ENCODE measurements at places on chromosomes 3 and 15.

- no peak for DNase-seq
Observed at GRCh38 chr3:63151897-63152296, 126.2 kb upstream of the SYNPR start.

DNA sequence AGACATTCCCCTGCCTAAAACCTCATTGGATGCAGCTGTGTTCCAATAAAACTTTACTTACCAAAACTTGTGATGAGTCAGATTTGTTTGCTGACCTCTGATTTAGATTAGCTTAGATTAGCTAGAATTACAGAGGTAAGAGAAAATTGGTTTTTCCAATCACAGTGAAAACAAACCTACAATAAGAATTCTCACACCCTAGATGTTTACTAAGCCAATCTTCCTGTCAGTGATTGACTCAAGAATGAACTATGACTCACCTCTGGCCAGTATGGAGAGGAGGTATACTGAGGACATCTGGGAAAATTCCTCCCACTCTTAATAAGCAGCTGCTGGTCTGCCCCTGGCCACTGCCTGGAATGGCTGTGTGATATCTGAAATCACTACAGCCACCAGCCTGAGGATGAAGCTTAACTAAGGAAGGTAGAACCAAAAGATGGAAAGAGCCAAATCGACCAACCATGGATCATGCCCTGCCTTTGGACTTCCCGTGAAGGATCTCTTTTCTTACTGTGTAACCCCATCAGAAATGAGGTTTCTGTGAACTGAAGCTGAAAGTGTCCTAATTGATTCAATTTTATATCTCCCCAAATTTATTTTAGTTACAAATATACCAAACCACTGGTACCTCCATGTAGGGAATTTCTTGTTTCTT, 19.0 kb upstream of the GHSR start:
- DNase-seq = peak; percentile 56

- DNase-seq = no peak
Observed at GRCh38 chr3:194257916-194258668, 93.0 kb downstream of the CPN2 start.

- DNase-seq = no peak
Observed at GRCh38 chr3:8186213-8186612, 315.4 kb upstream of the LMCD1 start.

GRCh38 chr15:68375716-68376220, 56.2 kb downstream of the ITGA11 start:
- no peak for DNase-seq

GRCh38 chr3:94070341-94070911, 7.6 kb downstream of the NSUN3 start:
- no peak for DNase-seq

DNA sequence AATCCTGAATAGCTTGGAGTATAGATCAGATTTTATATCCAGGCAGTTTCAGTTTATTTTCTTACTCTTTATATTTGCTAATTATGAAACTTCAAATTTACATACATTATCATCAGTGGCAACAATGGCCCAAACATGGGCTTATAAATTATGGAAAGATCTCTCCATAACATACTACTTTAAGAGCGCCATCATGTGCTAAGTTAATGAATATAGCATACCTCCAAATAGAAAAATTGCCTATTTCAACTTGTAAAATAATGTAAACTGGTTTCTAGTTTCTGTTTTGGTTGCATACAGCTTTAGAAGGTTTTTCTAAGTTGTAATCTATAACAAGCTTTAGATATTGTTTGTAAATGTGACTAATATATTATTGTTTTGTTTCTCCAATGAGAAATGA, 531.3 kb upstream of the UBE2E2 start:
- no peak for DNase-seq

DNA sequence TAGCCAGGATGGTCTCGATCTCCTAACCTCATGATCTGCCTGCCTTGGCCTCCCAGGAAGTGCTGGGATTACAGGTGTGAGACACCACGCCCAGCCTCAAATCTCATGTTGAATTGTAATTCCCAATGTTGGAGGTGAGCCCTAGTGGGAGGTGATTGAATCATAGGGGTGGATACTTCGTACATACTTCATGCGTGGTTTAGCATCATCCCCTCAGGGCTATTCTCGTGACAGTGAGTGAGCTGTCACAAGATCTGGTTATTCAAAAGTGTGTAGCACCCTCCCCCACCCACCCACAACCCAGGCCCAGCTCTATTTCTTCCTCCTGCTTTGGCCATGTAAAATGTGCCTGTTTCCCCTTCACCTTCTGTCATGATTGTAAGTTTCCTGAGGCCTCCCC, 236.9 kb upstream of the IL12A start:
- no peak for DNase-seq

- DNase-seq = no peak
Observed at GRCh38 chr15:98874370-98874769, 133.2 kb downstream of the PGPEP1L start.

DNA sequence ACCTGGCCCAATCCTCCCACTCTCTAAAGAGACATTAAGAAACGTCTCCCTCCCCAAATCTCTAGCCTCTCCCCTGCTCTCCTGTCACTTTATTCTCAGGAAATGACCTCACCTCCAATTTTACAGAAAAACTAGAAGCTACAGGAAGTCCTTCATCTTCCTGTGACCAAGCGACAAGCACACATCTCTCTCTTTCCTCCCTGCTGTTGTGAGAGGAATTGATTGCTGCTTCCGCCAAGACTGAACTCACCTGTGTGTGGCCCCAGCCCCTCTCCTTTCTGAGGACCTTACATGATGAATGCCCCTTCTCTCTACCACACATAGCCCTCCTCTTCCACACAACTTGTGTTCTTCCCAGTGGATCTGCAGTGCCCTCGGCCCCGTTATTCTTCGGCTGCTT, 18.2 kb downstream of the DNAJB8 start:
- DNase-seq = no peak

GRCh38 chr15:57320631-57321220, 55.6 kb upstream of the CGNL1 start:
- DNase-seq = peak; percentile 87

DNA sequence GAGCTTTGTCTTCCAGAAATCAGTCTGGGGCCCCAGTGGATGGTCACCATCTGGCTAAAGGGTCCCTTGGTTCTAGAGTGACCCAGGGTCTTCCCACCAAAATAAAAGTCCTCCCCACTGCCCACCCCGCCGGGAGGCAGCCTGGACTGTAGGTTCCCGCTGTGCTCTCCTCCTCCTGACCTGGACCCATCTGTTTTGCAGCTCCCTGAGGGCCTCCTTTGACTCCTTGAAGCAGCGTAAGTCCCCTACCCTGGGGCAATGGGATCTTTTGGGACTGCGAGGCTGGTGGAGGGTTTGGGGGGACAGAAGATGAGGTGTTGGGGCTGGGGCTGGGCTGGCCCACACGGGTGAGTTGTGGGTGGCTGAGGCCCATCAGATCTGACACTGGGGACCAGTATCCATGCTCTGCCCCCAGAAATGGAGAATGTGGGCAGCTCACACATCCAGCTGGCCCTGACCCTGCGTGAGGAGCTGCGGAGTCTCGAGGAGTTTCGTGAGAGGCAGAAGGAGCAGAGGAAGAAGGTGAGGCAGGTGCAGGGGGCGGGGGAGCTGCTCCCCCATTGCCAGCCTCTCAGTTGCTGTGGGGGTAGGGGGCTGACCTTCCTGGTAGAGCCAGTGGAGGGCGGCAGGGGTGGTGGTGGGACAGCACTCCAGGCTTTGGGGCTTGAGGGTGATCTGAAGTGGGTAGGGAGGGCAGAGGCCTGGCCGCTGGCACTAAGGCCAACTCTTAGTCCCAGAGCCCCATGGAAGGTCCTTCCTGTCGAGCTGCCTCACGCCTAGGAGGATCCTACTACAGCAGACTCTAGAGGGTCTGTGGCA, 30.4 kb downstream of the PSTPIP1 start:
- DNase-seq = no peak

- peak; percentile 13 for DNase-seq
Observed at GRCh38 chr3:9088441-9089353, 125.4 kb upstream of the RAD18 start.

- DNase-seq = peak; percentile 36
Observed at GRCh38 chr3:126983653-126984390, 907 bp downstream of the PLXNA1 start.

- DNase-seq = no peak
Observed at GRCh38 chr15:85709250-85709649, 85.5 kb downstream of the KLHL25 start.

GRCh38 chr15:91231703-91232102, 131.6 kb downstream of the SV2B start:
- no peak for DNase-seq

DNA sequence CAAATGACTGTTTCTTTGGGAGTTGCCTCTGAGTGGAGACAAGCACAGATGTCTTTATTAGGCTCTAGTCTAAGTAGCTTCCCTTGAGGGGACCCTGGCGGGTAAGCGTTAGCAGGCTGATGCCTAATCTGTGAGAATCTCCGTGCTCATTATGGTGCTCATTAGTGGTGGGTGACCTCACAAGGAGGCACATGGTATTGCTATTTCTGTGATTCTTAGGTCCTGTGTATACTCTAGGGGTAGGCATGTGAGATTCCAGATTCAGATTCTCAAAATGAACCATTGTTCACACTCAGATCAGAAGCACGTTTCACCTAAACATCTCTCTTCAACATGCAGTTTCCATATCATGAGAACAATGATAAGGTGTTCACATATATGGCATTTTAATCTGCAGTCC, 809.7 kb downstream of the NR2F2 start:
- DNase-seq = no peak

- no peak for DNase-seq
Observed at GRCh38 chr15:38238311-38238710, 14.3 kb upstream of the SPRED1 start.

DNA sequence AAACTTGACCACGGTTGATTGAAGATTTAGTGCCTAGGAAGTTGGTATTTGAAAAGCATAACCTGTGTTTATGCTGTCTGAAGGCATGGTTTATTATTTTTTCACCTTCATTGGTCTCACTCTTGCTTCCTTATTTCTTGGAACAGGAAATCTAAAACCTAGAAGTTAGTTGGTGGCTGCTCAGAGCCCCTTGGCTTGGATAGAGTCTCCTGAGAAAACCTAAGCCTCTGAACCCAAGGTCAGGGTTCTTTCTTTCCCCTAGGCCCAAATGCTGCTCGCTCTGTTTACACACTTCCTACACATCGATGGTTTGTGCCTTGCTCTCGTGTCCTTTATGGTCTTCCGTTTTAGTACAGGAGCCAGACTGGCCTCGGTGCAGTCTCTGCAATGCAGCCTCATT, 82.2 kb downstream of the TRAK1 start:
- no peak for DNase-seq

DNA sequence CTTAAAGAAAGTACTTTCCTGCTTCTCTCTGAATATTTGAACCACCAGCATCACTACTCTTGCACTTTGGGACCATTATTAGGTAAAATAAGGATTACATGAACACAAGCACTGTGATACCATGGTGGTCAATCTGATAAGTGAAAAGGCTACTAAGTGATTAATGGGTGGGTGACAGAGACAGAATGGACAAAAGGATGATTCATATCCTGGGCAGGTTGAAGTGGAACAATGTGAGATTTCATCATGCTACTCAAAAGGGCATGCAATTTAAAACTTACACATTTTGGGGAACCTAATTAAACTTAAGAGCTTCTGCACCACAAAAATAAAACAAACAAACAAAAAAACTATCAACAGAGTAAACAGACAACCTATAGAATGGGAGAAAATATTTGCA, 172.0 kb upstream of the CD96 start:
- no peak for DNase-seq

- DNase-seq = no peak
Observed at GRCh38 chr3:156776871-156777270, 49.3 kb upstream of the LEKR1 start.

DNA sequence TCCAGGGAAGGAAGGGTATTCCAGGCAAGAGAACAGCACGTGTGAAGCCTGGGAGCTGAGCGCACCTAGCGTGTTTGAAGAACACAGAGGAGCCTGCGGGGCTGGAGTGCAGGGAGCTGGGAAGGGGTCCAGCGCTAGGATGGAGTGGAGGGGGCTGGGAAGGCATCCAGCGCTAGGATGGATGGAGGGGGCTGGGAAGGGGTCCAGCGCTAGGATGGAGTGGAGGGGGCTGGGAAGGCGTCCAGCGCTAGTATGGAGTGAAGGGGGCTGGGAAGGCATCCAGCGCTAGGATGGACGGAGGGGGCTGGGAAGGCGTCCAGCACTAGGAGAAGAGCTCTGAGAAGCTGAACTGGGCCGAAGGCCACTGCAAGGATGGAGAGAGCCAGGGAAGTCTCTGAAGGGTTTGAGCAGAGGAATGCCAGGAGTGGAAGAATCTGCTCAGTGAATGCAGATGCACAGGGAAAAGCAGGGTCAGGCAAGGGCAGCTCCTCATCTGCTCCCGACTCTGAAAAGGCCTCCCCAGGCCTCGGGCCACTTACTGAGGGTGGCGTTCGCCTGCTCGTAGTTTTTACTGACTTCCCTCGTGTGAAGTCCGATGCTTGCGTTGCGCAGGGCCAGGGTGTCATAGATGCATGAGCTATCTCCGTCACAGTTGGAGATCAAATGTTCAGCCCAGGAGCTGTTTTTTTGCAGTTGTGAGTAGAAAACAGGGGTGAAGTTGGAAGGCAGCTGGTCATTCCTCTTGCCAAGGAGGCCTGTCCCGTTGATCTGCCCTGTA, 39.8 kb downstream of the MUC20 start:
- no peak for DNase-seq

- no peak for DNase-seq
Observed at GRCh38 chr3:156469456-156469855, 85.5 kb downstream of the SSR3 start.

- no peak for DNase-seq
Observed at GRCh38 chr3:169931747-169932520, 20.6 kb downstream of the SAMD7 start.

GRCh38 chr15:27179789-27180188, 208.8 kb downstream of the GABRG3 start:
- no peak for DNase-seq

DNA sequence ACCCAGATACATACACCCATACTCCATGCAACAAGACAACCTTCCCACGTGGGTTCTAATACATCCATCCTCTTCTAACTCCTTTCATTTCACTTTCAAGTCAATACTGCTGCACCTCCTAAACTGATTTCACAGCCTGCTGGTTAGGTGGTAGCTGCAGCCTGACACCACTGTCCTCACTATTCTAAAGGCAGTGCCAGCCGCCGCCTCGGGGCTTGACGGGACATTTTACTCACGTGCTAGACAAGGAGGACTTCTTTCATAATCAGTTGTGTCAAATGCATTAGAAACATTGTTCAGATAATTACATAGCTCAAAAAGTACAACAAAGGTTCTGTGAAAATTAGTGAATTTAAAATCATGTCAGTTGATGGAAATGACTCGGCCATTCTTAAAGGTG, 6.3 kb downstream of the UROC1 start:
- no peak for DNase-seq

DNA sequence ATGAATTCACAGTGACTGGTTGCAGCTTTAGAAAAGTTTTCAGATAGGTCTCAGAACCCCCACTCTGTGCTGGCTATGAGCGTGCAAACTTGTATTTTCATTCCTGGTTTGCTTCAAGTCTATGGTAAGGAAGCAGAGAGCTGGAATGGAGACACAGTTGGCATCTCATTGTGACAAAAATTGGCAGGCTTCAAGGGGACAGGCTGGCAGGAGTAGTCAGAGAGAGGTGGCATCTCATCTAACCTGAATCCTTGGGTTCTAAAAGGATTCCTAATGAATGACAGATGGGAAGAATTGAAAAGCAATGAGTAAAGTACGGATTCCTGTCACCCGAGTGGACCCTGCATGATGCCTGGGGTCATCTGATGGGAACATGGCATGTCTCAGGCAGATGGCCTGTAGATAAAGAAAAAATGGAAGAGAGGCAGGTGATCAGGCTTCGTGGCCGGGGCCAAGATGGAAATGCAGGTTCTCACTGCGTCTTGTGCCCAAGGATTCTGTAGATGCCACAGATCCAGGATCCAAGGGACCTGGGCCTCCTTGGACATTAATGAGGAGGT, 89.4 kb upstream of the ABHD17C start:
- no peak for DNase-seq

Measured in cardiac fibroblast (primary cell).